ENCODE measurements at places on chromosomes 16 and 17. TPM values are rescaled to one million over a fixed set of nuclear protein-coding genes. Genes with fewer than 3 reads are reported as not detected.
A peak's percentile ranks its signal among the peaks of the same experiment; 100 is the strongest.

The KCNJ16 gene
- polyA plus RNA-seq = 2.7 TPM

- H3K4me3 ChIP-seq = no peak overlapping the region
- no peak overlapping the region for H3K27ac ChIP-seq
- no peaks in the 10 kb centered on the region for H3K4me1 ChIP-seq
- DNase-seq = no peak
- H3K27me3 ChIP-seq = no peaks in the 10 kb centered on the region
These were observed 35.2 kb upstream of the CBX4 start for GRCh38 chr17:79874329-79874981.

The C17orf113 gene
- polyA plus RNA-seq = 4.6 TPM

DNA sequence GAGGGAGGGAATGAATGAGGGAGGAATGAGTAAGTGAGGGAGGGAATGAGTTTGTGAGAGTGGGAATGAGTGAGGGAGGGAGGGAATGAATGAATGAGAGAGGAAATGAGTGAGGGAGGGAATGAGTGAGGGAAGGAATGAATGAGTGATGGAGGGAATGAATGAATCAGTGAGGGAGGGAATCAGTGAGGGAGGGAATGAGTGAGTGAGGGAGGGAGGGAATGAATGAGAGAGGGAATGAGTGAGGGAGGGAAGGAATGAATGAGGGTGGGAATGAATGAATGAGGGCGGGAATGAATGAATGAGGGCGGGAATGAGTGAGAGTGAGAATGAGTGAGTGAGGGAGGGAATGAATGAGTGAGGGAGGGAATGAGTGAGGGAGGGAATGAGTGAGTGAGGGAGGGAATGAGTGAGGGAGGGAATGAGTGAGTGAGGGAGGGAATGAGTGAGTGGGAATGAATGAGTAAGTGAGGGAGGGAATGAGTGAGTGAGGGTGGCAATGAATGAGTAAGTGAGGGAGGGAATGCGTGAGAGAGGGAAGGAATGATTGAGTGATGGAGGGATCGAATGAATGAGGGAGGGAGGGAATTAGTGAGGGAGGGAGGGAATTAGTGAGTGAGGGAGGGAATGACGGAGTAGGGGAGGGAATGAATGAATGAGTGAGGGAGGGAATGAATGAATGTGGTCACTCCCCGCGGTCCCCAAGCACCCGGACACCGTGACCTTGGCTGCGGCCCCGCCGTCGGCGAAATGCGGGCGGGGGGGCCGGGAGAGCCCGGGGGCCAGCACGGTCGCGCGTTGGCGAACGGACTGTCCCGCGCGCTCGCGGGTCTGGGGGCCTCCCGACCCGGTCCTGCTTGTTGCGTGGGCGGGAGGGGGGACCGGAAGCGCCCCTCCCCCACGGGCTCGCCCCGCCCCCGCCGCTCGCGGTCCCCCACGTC, 1.1 kb upstream of the UBE2I start:
- H3K4me3 ChIP-seq = peak overlapping the region; percentile 81
- no peak for DNase-seq
- peaks cover 14% of the 10 kb centered on the region for H3K36me3 ChIP-seq

- DNase-seq = no peak
- H3K4me3 ChIP-seq = no peak overlapping the region
- H3K36me3 ChIP-seq = no peaks in the 10 kb centered on the region
- H3K27ac ChIP-seq = peak overlapping the region; percentile 74
These were observed 48.7 kb upstream of the GSE1 start for GRCh38 chr16:85564277-85565051.

- no peak overlapping the region for H3K27ac ChIP-seq
- DNase-seq = no peak
- no peaks in the 10 kb centered on the region for H3K36me3 ChIP-seq
- peaks cover 12% of the 10 kb centered on the region for H3K4me1 ChIP-seq
- no peaks in the 10 kb centered on the region for H3K27me3 ChIP-seq
These were observed 484 bp upstream of the NUDT7 start for GRCh38 chr16:77721752-77722308.

DNA sequence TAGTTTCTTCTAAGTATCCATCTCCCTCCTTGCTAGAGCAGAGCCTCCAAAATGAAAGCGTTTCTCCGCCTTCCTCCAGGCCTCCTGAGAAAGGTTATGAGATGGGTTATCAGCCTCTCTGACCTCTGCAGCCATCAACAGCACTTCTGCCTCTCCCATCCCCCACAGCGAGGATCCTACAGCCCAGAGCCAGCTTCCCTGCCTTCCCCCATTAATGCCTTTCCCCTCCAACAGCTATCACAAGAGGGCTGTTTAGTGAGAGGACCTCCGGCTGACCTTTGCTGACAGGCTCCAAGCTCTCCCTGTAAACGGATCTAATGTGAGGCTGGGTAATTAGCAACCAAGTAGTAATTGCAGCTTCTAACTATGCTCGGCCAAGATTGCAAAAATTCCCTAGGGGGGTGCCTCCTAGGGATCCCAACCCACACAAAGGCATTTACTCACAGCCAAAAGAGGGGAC, 55.8 kb downstream of the ZFHX3 start:
- H3K27me3 ChIP-seq = no peaks in the 10 kb centered on the region
- H3K4me3 ChIP-seq = no peak overlapping the region
- no peak for DNase-seq
- peaks cover 16% of the 10 kb centered on the region for H3K4me1 ChIP-seq
- H3K36me3 ChIP-seq = no peaks in the 10 kb centered on the region
- H3K27ac ChIP-seq = no peak overlapping the region

GRCh38 chr16:3045758-3046640, at the start of gene MMP25:
MMP25 (plus strand) TSS chr16:3046561; CDS start chr16:3046918, 357 bp downstream.
- no peaks in the 10 kb centered on the region for H3K36me3 ChIP-seq
- peak within 1 kb of the TSS; percentile 86 for H3K27ac ChIP-seq
- H3K4me1 ChIP-seq = peaks cover 15% of the 10 kb centered on the region

The KRT20 gene
- polyA plus RNA-seq = not detected

- no peaks in the 10 kb centered on the region for H3K27me3 ChIP-seq
- peak overlapping the region; percentile 88 for H3K27ac ChIP-seq
- H3K36me3 ChIP-seq = peaks cover 20% of the 10 kb centered on the region
- peak; percentile 73 for DNase-seq
- H3K4me3 ChIP-seq = peak overlapping the region; percentile 51
These were observed 1.5 kb downstream of the MXRA7 start for GRCh38 chr17:76709077-76709950.

The BICDL2 gene
- polyA plus RNA-seq = 2.7 TPM

The PRSS53 gene
- polyA plus RNA-seq = 0.96 TPM

DNA sequence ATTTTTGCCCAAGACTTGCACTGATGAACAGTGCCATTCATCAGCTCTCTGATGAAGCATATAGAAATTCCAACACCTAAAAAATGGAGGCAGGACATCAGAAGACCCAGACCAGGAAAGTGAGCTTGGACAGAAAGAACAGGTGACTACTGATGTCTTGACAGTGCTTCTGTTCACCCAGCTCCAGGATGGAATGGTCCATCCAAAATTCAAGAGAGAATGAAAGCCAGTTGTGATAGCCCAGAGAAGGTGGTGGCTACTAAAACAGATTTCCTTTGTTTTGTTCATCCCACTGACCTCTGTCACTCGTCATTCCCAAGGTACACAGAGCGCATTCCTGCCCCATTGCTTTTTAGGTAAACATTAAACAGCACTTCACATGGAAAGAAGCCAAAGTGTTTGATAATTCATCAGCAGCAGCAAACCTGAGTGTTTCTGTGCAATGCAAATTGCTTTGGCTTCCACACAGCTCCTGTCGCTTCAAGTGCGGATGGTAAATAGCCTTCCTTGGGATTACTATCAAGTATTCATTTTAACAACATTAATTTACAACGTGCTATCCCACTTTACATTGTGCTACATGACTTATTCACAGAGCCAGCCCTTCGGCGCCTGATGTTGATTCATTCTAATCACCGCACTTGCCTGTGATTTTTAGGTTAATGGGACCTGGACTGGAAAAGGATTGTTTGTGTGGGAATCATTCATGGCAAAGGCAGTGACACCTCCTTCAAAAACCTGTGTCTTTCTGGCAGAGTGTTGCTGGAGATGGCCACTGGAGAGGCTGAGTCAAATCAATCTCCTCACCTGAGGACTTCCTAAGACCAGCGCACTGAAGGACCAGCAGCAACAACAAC, 65.1 kb upstream of the TOX3 start:
- H3K4me1 ChIP-seq = no peaks in the 10 kb centered on the region
- no peak for DNase-seq
- H3K4me3 ChIP-seq = no peak overlapping the region
- H3K36me3 ChIP-seq = no peaks in the 10 kb centered on the region
- no peaks in the 10 kb centered on the region for H3K27me3 ChIP-seq

The CDH15 gene
- polyA plus RNA-seq = 0.34 TPM

GRCh38 chr17:45771271-45771959, 12.7 kb upstream of the CRHR1 start:
- H3K36me3 ChIP-seq = no peaks in the 10 kb centered on the region
- DNase-seq = no peak
- H3K27ac ChIP-seq = no peak overlapping the region
- H3K4me3 ChIP-seq = no peak overlapping the region
- no peaks in the 10 kb centered on the region for H3K4me1 ChIP-seq
- no peaks in the 10 kb centered on the region for H3K27me3 ChIP-seq

DNA sequence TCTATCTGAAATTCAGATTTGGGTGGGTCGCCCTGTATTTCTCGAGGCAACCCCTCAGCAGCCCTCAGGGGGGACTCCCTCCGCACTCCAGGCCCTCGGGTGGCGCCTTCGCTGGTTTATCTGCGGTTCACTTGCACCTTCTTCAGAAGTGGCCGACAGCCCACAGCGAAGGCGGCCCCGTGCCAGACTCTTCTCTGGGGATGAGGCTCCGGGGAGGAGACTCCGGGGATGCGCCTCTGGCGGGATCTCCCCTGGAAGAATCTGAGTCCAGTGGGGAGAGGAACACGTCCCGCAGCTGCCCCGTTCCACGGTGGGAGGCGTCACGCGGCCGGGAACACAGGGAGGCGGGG, 63.9 kb upstream of the DNAJA2 start:
- peak; percentile 46 for DNase-seq
- H3K36me3 ChIP-seq = no peaks in the 10 kb centered on the region
- no peaks in the 10 kb centered on the region for H3K4me1 ChIP-seq
- peaks cover 14% of the 10 kb centered on the region for H3K27me3 ChIP-seq

- no peak overlapping the region for H3K27ac ChIP-seq
- H3K4me3 ChIP-seq = no peak overlapping the region
- H3K36me3 ChIP-seq = peaks cover 24% of the 10 kb centered on the region
- H3K4me1 ChIP-seq = peaks cover 87% of the 10 kb centered on the region
These were observed 10.9 kb downstream of the USP22 start for GRCh38 chr17:21031756-21032396.
